ENCODE measurements at places on chromosomes 16 and 17.
A peak's percentile ranks its signal among the peaks of the same experiment; 100 is the strongest.

GRCh38 chr17:6279659-6280058 lies 155.3 kb downstream of the AIPL1 start:
- DNase-seq, result no peak

GRCh38 chr17:72952641-72953315 lies 139.7 kb downstream of the SLC39A11 start:
- no peak for DNase-seq

DNA sequence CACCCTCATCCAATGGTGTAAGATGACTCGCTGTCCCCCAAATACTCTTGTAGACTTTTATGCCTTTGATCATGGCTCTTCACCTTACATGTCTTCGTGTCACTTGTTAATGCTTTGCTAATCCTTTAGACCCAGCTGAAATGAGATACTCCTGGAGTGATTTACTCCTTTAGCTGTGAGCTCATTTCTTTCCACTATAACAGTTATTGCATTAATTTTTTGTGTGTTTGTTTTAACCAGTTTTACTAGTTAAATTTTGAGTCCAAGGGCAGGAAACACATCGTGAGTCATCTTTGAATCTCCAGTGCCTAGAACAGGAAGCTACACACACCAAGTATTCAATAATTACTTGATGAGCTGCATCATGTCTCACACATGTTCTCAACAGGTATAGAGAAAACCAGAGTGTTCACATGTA lies 6.5 kb upstream of the CTCF start:
- peak; percentile 12 for DNase-seq

- DNase-seq, result no peak
Measured at GRCh38 chr17:29140631-29141513, 39.3 kb downstream of the MYO18A start.

DNA sequence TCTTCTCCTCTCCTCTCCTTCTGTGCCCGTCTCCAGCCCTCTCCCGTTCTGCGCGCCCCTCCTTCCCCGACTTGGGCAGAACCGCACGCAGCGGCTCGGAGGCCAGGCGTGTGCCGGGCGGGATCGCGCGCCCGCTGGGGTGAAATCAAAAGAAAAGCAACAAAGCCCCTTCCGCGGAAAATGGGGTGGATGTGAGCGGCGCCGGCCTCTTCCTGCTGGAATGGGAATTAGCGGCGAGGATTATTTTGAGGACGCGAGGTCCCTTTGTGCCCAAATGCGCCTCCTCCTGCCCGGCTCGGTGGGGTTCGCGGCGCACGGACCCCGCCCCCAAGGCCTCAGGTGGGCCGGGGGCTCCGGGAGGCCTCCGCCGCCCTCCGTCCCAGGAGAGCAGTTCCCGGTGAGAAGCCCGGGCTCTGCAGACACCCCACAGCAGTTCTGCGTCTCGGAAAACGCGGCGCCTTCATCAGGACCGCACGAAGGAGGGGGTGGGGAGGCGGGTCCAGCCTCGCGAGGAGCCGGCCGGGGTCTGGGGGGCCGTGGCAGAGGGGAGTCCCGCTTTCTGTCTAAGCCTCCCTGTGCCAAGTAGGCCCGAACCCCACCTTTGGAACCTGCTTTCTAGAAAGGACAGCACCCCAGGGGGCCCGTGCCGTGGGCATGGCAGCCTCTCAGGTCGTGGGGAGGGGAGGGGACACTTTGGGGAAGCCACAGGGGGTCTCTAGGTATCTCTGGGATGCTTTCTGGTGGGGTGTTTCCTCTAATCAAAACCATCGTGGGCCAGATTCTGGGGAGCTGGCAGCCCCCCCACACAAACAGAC lies 91.0 kb upstream of the CBX4 start:
- no peak for DNase-seq

DNA sequence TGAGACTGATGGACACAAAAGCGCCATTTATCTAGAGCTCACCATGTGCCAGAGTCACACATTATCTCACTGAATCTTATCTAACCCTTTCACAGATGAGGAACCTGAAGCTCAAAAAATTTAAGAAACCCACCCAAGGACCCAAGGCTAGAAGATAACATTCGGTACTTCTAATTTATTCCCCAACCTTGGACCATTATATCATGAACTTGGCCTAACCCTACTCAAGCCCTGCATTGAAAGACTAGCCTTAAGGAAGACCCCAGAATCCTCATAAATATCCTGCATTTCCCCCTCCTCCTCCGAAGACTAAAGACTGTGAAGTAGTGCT lies 548 bp upstream of the DYNC1LI2 start:
- no peak for DNase-seq

DNA sequence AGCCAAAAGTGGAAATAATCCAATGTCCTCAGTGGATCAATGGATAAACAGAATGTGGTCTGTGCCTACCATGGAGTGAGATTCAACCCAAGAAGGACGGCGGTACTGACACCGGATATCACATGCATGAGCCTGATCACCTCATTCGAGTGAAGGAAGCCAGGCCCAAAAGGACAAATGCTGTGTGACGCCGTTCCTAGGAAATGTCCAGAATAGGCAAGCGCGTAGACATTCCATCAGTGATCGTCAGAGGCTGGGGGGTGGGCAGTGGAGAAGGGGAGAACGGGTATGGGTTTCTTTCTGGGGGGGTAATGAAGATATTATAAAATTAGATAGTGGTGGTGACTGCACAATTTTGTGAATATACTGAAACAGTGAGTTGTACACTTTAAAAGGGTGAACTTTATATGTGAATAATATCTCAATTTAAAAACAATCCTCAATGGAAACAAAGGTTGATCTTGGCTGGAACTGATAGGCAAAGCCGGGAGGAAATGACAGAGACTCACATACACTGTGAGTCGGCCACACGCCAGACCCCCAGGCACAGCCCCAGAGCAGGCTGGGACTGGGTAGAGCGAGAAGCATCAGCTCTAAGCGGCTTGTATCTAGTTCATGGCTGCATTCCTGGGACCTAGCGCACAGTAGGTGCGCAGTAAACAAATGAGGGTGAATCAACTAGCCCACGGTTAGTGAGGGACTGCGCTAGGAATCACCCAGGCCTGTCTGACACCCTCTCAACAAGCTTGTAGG lies 3.5 kb downstream of the DBNDD1 start:
- no peak for DNase-seq

DNA sequence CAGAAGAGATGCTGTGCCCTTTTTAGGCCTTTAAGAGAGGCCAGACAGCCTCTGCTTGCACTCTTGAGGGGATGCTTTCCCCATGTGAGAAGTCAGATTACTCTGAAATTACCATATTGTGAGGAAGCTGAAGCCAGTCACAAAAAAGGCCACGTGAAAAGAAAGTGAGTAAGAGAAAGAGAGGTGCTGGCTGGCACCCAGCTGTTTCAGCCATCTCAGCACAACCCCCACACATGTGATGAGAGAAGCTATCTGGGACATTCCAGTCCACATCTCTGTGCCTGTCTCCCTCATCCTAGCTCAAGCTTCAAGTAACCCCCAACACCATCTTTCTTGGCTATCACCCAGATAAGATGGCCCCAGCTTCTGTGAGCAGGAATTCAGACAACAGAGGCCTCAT lies 131.4 kb downstream of the HS3ST2 start:
- DNase-seq, result no peak

DNA sequence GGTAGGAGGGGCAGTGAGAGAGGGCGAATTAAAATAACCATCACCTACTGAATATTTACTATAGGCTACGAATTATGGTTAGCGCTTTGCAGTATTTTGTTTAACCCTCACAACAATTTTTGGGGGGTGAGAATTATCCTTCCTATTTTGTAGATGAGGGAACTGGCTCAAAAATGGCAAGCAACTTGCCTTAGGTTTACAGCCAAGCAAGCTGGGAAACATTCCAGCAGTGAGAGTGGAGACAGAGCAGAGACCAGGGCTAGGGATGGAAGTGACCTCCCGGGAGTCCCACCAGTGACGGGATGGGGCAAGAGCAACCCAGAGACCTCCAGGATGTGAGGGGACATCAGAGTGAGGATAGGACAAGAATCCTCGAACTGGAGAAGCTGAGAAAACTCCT lies 352 bp upstream of the VMO1 start:
- DNase-seq, result no peak

- DNase-seq, result no peak
Measured at GRCh38 chr17:55677446-55677845, 45.2 kb downstream of the TMEM100 start.

GRCh38 chr17:10875430-10875851 lies 37.6 kb upstream of the PIRT start:
- DNase-seq, result no peak

DNA sequence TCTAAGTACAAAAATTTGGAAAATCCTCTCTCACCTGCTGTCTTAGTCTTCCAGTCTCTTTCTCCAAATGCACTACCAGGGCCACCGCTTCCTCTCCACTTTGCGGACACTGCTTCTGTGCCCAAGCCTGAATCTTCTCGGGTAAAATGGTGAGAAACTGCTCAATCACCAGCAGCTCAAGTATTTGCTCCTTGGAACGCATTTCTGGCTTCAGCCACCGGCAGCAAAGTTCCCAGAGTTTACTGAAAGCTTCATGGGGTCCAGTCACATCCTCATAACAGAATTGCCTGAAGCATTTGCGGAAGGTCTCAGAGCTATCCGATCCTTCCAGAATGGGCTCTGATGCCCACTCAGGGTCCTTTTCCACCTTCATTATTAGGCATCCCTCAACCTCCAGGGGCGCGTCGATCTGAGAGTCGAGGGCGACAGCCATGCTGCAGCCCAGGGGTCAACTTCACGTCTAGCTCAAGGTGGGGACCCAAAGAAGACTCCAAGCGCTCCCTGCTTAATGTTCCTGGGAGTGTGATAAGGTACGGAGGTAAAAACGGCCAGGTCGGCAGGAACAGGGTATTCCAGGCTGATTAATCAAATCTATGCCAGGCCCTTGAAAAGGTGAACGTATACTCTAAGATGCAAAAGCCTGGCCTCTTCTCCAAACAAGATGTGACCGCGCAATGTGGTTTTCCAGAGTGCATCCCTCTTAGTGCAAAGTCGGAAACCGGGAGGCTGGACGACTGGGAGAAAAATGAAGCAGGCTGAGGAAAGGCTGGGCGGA lies 763 bp downstream of the ZKSCAN2 start:
- peak; percentile 20 for DNase-seq

DNA sequence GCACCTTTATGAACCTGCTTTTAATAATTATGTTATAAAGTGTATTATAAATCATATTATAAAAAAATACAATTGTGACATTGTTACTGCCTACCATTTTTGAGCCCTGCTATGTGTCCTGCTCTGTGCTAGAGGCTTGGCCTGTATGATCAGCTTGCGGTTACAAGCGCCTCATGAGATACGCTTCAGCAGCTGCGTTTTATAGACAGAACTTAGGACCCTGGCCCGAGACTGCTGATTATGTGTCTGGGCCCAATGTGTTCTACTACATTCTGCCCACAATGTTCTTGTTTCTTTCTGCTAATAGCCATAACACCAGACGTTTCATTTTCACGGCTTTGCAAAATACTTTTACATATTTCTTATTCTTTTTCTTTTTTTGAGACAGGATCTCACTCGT lies 395.8 kb downstream of the SLC39A11 start:
- DNase-seq, result no peak

DNA sequence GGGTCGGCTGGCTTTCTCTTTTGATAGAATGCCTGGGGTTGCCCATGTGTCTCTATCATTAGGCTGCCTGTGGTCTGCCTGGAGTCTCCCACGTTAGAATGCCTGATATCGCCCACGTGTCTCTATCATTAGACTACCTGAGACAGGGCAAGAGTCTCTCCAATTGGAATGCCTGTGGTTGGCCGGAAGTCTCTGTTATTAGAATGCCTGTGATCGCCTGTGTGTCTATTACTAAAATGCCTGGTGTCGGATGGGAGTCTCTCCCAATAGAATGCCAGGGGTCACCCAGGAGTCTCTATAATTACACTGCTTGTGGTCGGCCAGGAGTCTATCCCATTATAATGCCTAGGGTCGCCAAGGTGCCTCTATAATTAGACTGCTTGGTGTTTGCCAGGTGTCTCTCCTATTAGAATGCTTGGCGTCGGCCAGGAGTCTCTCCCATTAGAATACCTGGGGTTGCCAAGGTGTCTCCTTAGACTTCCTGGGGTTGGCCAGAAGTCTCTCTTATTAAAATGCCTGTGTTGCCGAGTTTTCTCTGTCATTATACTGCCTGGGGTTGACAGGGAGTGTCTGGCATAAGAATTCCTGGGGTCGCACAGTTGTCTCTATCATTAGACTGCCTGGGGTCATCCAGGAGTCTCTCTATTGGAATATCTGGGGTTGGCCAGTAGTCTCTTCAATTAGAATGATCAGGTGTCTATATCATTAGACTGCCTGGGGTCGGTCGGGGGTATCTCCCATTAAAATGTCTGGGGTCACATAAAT lies 2272.8 kb downstream of the TP53TG3F start:
- no peak for DNase-seq

GRCh38 chr17:74742153-74742515 lies 5.1 kb downstream of the RAB37 start:
- peak; percentile 21 for DNase-seq

GRCh38 chr17:12994341-12995074 lies 23.3 kb downstream of the ELAC2 start:
- no peak for DNase-seq

DNA sequence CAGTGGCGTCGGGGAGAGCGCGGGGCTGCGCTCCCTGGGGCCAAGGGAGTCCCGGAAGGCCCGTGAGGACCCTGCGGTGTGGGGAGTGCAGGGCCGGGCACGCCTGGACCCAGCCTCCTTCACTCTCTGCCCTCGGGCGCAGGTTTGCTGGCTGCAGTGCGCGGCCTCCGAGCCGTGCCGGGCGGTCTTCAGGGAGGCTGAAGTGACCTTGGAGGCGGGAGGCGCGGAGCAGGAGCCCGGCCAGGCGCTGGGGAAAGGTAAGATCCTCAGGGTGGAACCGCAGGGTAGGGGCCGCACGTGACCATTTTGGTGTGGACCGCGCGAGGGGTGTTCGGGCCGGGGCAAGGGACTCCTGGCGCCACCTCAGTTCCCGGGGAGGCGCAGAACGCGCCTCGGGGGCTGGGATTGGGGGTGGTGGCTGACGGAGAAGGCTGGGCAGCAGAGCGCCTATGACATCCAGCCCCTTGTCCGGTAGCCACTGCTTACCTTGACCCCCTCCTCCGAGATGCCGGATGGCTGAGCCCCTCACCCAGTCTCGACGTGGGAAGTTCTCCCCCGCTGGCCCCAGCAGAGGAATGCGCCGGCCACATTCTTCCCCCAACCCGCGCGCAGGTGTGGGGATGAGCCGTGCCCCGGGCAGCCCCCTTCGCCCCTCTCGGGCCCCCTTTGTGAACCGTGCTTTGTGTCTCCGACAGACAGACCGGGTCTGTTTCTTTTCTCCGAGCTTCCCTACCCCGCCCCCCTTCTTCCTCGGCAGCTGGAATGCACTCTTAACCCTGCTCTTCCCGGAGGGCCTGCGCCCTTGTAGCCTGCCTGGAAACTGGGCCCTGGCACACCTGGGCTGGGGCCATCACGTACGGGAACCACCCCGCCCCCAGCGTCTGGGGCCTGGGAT lies 631 bp downstream of the CDH3 start:
- no peak for DNase-seq

GRCh38 chr16:10114409-10114808 lies 67.8 kb downstream of the GRIN2A start:
- no peak for DNase-seq

- peak; percentile 52 for DNase-seq
Measured at GRCh38 chr17:32007463-32008298, 498 bp downstream of the LRRC37B start.

- no peak for DNase-seq
Measured at GRCh38 chr16:20617271-20617670, 41.1 kb upstream of the ACSM2B start.

Measured in AG08396 (cell line).